ENCODE measurements at places on chromosomes 5 and 9.

- DNase-seq = no peak
Measured at GRCh38 chr9:120197605-120198004, 382.4 kb downstream of the CDK5RAP2 start.

GRCh38 chr9:10661376-10661775 is 48.6 kb upstream of the PTPRD start:
- no peak for DNase-seq

DNA sequence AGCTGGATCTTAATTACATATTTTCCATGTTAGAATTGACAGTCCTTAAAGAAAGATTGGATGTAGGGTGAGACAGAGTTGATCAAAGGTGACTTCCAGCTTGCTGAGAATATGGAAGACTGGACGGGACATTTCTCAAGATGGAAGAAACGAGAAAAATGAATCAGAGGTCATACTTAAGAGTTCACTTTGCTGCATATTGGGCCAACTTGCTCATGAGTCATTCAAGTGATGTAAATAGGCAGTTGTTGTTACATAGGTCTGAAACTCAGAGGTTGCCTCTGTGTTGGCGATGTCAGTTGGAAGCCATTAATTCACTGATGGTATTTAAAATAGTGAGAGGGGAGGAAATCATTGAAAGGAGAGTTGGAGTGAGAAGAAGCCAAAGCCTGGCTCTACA is 132.8 kb downstream of the CD180 start:
- peak; percentile 52 for DNase-seq

DNA sequence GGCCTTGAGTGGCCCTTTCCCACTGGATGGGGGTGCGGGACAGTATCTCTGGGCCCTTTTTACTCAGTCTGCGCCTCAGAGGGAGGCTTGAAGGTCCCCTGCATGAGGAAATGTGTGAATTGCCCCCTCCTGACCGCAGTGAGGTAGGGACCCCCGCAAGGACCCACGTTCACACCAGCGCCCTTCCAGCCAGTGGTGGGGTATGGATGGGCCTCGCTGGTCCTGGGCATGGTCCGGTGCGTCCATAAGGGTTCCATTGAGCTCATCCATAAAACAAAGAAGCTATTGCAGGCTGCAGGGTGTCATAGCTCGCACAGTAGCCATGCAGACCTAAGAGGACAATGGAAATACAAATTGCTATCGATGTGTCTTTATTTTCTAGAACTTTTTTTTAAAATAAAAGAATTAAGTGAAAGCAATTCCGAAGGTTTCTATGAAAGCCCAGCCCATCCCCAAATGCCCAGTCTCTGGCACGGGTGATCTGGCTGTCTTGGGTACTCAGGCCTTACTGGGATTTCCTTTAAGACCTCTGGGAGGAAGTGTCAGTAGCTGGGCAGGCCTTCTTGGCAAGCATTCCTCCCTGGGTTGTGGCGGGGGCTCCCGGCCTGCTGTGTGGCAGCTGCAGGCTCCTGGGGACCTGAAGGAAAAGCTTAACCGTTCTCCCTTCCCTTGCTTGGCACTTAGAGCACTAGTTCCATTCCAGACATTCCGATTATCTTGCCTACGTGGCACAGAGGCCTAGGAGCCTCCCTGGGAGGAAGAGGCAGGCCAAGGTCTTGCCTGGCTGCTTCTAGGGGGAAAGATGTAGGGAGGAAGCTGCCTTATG is 1.5 kb upstream of the SEMA5A start:
- DNase-seq = peak; percentile 71

GRCh38 chr5:115313632-115314031 is 17.2 kb upstream of the CCDC112 start:
- DNase-seq = no peak

GRCh38 chr5:176789873-176790615 is 20.3 kb upstream of the UNC5A start:
- DNase-seq = peak; percentile 72

- DNase-seq = no peak
Measured at GRCh38 chr9:129437626-129438323, 183.1 kb downstream of the C9orf50 start.

DNA sequence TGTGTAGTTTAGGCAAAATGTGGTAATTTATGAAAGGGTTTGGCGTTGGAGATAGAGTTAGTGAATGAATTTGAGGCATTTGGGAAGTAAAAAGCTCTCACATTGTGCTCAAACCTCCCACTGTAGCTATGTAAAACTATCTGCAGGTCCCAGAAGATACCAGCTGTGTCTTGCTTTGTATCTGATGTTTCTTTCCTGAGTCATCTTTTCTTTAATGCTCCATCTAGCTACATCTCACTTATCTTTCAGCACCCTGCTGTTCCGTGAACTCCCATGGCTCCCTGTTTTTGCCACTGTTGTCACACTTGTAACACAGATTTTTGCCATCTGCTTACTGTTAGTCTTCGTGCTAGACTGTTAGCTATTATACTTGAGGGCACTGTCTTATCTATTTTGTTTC is 253.1 kb downstream of the NPR3 start:
- DNase-seq = no peak

DNA sequence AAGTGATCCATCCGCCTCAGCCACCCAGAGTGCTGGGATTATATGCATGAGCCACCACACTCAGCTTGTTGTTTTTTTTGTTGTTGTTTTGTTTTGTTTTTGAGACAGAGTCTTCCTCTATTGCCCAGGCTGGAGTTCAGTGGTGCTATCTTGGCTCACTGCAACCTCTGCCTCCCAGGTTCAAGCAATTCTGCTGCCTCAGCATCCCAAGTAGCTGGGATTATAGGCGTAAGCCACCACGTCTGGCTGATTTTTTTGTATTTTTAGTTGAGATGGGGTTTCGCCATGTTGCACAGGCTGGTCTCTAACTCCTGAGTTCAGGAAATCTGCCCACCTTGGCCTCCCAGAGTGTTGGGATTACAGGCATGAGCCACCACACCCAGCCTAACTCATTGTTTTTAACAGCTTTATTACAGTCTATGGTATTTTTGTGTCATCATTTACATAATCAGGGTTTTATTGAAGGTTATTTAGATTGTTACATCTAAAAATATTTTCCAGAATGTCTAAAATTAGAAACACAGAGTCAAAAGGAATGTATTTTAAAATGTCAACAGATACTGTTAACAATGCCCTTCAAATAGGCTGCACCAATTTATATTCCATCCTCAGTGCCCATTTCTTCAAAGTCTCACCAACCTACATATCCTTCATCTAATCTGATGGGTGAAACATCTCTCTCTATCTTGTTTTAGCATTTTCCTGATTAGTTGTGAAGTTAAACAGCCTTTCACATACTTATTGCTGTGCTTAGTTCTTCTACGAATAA is 18.6 kb downstream of the KIF3A start:
- DNase-seq = no peak

GRCh38 chr5:57221049-57221568 is 47.2 kb downstream of the GPBP1 start:
- peak; percentile 37 for DNase-seq

- no peak for DNase-seq
Measured at GRCh38 chr5:91024727-91025126, 358.4 kb downstream of the ARRDC3 start.

- DNase-seq = no peak
Measured at GRCh38 chr5:36728697-36729543, 122.5 kb downstream of the SLC1A3 start.

DNA sequence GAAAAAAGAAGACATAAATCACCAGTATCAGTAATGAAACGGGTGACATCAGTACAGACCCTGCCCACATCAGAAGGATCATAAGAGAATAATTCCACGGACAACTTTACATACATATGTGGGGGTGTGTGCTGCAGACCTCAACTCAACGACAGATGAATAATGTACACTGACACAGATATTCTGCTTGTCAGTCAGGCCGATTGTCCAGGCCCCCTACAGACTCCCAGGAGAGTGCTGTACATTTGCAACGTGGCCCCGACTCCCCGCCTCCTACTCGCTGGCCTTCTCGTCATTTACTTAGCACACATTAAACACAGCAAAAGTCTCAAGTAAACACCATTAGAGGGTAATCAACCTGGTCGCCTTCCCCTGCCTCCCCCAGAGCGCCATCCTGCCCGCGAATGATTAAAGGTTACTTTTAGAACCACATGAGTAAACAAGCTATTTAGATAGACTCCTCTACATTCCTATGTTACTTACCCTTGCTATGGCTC is 3.5 kb upstream of the TMED9 start:
- DNase-seq = no peak

- peak; percentile 75 for DNase-seq
Measured at GRCh38 chr9:100590481-100590880, 12.6 kb downstream of the CAVIN4 start.

GRCh38 chr5:1514027-1514818 is 9.5 kb downstream of the LPCAT1 start:
- DNase-seq = peak; percentile 76

- no peak for DNase-seq
Measured at GRCh38 chr9:136994888-136995230, 1.5 kb downstream of the CLIC3 start.

GRCh38 chr5:8961956-8962355 is 583.9 kb downstream of the SEMA5A start:
- no peak for DNase-seq

GRCh38 chr5:179696603-179697002 is 2.2 kb upstream of the CANX start:
- no peak for DNase-seq

- peak; percentile 82 for DNase-seq
Measured at GRCh38 chr9:112380102-112380824, at the start of gene HSDL2. Gene HSDL2, plus strand, starts transcription at chr9:112380108. Its CDS starts 56 bp downstream, at chr9:112380164.

DNA sequence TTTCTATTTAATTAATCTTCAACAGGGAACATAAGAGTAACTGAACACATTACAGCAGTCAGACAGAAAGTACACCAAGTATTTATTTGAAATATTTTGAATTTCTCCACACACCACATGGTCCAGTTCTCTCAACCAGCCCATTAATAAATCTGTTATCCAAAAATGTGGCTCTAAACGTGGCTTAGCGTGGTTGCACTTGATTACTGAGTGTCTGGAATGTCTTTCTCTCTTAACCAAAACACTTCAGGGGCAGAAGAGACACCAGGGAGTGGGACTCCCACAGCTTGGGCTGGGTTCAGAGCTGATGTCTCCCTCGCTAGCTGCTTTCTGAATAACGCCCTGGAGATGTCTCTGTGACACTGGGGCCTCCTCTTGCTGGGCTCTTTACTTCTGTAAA is 52.6 kb upstream of the FANCC start:
- no peak for DNase-seq

DNA sequence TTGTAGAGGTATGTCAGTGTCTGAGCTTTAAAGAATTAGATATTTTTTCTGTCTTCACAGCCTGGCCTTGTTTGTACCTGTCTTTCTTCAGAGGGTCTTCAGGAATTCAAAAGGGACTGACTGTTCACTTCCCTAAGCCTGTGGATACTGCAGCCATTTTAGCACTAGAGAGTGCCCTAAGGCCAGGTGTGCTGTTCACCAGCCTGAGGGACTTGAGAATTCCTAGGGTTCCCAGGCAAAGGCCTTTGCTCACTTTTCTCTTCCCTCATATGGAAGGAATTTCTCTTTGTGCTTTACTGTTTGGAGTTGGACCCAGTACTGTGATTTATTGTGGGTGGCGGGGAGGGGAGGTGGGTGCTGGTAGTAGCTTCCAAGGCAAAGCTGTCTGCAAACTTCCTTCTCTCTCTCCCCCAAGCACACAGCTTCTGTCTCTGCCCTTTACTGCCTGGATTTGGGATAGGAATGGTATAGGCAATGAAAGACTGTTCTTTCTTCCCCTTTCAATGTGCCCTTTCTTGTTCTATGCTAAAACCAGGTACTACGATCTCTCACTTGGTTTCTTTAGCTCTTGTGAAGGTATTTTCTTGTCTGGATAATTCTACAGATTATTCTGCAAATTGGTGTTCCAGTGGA is 9.7 kb upstream of the LRRC70 start:
- no peak for DNase-seq

- DNase-seq = peak; percentile 69
Measured at GRCh38 chr9:78035383-78035993, 3.9 kb upstream of the GNAQ start.

DNA sequence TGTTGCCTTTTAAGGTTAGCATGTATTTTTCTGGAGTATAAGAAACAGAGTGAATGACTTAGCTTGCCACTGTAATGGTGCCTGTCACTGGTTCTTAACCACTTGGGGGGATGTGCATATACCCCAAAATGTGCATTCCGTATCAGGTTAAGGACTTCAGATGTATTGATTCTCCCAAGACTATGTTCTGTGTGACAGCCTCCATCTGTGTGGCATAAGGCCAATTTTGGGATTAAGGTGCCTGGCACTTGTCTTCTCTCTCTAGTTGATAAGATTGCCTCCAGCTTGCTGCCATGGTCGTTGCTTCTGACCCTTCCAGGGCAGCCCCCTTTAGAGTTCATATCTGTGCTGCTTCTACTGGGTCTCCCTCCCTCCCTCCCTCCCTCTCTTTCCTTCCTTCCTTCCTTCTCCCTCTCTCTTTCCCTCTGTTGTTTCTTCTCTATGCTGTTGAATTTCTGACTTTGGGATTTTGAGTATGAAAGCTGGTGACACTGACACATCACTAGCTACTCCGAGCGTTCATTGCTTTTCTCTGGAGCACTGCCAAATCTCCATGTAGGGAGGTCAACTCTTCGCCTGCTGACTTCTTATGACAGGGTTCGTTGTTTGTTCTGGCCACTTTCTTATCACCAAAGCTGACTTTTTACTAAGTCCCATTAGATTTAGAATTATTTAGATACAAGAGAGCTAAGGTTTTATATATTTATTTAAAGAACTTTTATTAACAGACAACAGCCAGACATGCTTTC is 31.0 kb downstream of the TNFAIP8 start:
- DNase-seq = peak; percentile 14

DNA sequence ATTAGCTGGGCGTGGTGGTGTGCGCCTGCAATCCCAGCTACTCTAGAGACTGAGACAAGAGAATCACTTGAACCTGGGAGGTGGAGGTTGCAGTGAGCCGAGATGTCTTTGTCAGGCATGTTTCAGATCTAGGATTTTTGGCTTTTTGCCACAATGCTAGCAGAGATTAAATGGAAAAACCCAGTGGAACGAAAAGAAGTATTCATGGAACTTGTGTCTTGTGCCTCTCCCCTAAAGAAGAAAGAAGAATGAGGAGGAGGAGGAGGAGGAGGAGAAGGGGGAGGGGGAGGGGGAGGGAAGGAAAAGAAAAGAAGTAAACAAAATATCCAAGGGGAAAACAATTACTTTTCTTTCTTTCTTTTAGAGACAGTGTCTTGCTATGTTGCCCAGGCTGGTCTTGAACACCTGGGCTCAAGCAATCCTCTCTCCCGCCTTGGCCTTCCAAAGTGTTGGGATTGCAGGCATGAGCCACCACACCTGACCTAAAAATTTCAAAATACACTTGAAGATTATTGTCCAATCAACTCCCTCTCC is 106.0 kb downstream of the ARRDC3 start:
- no peak for DNase-seq

- peak; percentile 58 for DNase-seq
Measured at GRCh38 chr5:38601863-38602298, 45.4 kb upstream of the LIFR start.

- no peak for DNase-seq
Measured at GRCh38 chr9:14099737-14100136, 214.2 kb downstream of the NFIB start.

GRCh38 chr5:179762079-179762780 is 29.6 kb downstream of the MAML1 start:
- peak; percentile 57 for DNase-seq

- no peak for DNase-seq
Measured at GRCh38 chr5:157681048-157681447, 9.7 kb downstream of the C5orf52 start.

- DNase-seq = no peak
Measured at GRCh38 chr9:137390553-137391410, 32.2 kb downstream of the EXD3 start.

All from osteoblast (primary cell).